Stimulated activated CD4-positive, alpha-beta T cell treated with anti-CD3 and anti-CD28 coated beads, Interleukin-15, amount 100 ng/mL, for 1 hour (primary cell): ENCODE measurements at places on chromosomes 7 and 10.

- no peak for DNase-seq
Observed at GRCh38 chr10:130020651-130021382, 56.7 kb upstream of the EBF3 start.

- no peak for DNase-seq
Observed at GRCh38 chr7:156935250-156935649, 14.3 kb upstream of the NOM1 start.

- DNase-seq: no peak
Observed at GRCh38 chr10:16847644-16848043, 30.4 kb upstream of the RSU1 start.

DNA sequence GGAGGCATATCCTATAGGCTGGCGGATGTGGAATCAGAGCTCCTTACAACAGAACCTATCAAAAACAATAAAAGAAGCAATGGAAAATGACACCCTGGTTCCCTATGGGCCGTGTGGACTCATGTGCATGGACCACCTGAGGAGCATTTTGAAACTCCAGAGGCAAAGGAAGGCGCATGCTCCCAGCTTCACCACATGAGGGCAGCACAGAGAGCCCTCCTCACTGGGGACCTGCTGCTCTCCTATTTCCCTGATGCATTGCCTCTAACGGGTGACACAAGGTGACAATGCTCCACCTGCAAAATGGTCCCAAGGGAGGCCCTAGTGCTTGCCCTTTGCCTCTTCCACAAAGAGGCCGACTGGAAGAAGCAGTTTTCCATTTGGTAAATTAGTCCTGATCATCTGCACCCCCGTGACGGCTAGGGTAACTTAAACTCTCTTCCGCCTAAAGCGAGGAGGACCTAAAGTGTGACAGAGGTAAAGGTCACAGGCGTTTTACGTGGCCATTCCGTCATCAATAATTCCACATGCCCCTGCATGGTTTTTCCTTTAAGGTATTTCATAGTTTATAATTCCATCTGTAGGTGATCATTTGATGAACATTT lies 67.7 kb downstream of the GPAM start:
- DNase-seq: no peak

- peak; percentile 9 for DNase-seq
Observed at GRCh38 chr10:11578802-11579255, 32.6 kb downstream of the USP6NL start.

GRCh38 chr10:5633166-5633749 lies 33.1 kb downstream of the ASB13 start:
- no peak for DNase-seq

GRCh38 chr7:26179826-26180497 lies 20.6 kb downstream of the HNRNPA2B1 start:
- no peak for DNase-seq

- no peak for DNase-seq
Observed at GRCh38 chr10:103769176-103769575, 86.2 kb downstream of the SH3PXD2A start.

GRCh38 chr7:77362905-77363304 lies 53.2 kb downstream of the GSAP start:
- DNase-seq: no peak

DNA sequence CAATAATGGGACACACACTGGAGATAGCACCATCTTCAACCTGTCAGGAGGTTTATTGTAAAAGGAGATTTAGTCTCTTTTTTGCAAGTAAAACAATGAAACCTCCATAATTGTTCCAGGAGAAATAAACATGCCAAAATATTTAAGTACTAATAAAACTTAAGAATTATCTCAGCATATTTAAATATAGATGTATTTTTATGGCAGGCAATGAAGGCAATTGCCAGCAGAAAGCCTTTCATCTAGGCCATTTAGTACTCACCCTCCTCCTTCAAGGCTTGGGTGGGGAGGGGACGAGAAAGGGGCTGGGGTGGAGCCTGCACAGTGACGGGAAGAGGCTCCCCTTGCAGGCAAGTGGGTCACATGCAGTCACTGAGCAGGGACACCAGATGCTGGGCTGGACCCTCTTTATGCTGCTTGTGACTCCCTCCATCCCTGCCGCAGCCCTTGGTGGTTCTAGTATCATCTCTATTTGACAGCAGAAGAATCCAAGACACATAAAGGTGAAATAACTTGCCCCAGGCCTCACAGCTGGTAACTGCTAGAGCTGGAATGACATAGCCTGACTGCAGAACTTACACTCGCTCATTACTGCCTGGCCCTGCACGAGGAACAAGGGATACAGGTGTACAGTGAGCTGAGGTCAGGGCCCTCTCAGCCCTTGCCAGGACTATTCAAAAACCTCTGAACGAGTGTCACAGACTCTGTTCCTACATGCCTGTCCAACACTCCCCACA lies 449.5 kb upstream of the ZMIZ1 start:
- no peak for DNase-seq
